ENCODE measurements at places on chromosomes 6 and 20.

DNA sequence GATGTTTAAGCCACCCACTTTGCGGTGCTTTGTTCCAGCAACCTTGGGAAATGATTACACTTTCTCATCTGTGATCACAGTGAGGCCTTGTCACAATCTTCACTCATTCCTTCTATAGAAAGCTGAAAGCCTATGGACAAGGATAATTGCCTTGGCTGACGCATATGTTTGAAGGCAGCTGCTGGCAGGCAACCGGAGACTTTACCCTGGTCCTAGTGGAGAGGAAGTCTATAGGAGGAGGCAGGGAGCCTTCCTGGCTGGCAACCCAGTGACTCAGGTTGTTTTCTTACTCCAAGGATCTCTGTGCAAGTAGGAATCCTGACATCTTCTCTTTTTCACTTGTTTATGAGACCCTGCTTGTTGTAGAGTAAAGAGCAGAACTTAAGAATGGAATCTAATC, 34.1 kb upstream of the ESR1 start:
- H3K4me3 ChIP-seq: no peak overlapping the region
- H3K4me1 ChIP-seq: no peaks in the 10 kb centered on the region
- H3K36me3 ChIP-seq: no peaks in the 10 kb centered on the region
- no peak overlapping the region for H3K27ac ChIP-seq
- DNase-seq: no peak

DNA sequence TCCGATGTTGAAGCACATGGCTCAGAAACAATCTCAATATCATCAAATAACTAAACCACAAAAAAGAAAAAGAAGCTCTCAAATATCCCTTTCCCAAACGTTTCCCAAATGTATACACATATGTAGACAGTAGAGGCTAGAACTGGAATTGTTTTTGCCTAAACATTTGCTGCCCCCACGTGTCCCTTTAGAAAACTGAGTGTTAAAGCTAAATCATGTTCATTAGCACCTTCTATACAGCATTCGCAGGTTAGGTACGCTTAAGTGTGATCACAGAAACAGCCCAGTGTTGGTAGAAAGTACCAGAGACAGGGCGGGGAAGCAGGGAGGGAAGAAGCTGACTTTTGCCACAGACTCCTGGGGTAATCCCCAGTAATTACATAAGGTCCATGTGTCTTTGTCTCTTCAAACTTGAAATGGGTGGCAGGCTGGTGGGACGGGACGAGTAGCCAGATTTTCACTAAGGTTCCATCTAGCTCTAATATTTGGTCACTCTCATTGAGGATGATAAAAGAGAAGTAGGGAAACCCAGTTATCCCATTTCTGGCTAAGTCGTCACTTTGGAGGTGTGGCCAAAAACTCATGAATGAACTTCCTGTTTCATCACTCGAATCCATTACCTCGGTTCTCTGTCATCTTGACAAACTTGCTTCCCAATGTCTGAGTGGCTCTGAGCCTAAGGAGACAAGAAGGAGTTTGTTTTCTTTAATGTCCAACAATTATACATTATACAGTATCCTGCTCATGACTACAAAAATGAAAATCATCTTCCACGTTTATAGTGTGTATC, 15.0 kb upstream of the TFAP2A start:
- peaks cover 3% of the 10 kb centered on the region for H3K4me1 ChIP-seq
- H3K27me3 ChIP-seq: no peaks in the 10 kb centered on the region
- H3K36me3 ChIP-seq: no peaks in the 10 kb centered on the region
- H3K27ac ChIP-seq: peak overlapping the region; percentile 77
- H3K4me3 ChIP-seq: peak overlapping the region; percentile 56
- DNase-seq: no peak

DNA sequence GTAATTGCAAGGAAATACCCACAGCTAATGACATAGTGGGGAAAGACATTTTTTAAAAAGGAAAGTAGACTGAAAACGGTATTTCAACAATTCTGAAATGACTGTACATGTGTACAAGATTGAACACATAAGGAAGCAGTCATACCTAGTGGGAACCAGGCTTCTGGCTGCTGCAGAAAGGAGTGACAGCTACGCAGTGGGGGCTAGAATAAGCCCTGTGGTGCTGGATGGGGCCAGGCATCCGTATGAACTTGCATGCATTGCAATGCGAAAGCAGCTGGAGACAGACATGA, 54.9 kb upstream of the GPR31 start:
- no peak overlapping the region for H3K4me3 ChIP-seq
- no peaks in the 10 kb centered on the region for H3K27me3 ChIP-seq
- DNase-seq: no peak
- H3K27ac ChIP-seq: no peak overlapping the region
- H3K4me1 ChIP-seq: no peaks in the 10 kb centered on the region

DNA sequence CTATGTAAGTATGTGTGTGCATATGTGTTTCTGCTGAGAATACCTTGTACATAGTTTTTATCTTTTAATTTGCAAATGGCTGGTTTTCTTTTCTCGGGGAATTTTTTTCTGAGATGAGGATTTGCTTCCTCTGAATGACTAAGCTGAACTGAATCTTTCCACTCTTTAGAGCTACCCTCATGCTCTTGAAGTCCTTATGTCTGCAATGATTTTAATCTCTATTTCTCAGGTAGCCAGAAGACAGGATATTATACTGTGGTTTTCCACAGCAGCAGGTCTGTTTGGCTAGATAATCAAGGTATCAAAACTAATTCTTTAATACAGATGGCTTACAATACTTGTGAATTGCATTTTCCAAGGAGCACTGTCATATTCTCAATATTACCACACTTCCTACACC, 114.7 kb downstream of the PLCB1 start:
- H3K4me1 ChIP-seq: peaks cover 3% of the 10 kb centered on the region
- H3K27me3 ChIP-seq: no peaks in the 10 kb centered on the region
- H3K4me3 ChIP-seq: no peak overlapping the region
- H3K27ac ChIP-seq: no peak overlapping the region
- no peak for DNase-seq

- no peaks in the 10 kb centered on the region for H3K27me3 ChIP-seq
- H3K4me1 ChIP-seq: no peaks in the 10 kb centered on the region
- DNase-seq: no peak
- no peak overlapping the region for H3K4me3 ChIP-seq
- H3K36me3 ChIP-seq: no peaks in the 10 kb centered on the region
Observed at GRCh38 chr20:33757046-33757445, 25.2 kb downstream of the ZNF341 start.
